A172 (cell line): ENCODE measurements at places on chromosomes 2 and 18.

DNA sequence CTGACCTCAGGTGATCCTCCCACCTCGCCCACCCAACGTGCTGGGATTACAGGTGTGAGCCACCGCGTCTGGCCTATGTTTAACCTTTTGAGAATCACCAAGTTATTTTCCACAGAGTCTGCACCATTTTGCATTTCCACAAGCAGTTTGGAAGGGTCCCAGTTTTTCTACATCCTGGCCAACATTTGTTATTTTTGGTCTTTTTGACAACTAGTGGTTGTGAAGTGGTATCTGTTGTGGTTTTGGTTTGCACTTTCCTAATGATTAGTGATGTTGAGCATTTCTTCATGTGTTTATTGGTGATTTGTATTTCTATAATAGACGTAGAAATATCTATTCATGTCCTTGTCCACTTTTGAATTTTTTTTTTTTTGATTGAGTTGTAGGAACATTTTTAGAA, 67.9 kb downstream of the BIRC6 start:
- no peak for DNase-seq

GRCh38 chr2:191474464-191474863, 203.5 kb upstream of the NABP1 start:
- no peak for DNase-seq

DNA sequence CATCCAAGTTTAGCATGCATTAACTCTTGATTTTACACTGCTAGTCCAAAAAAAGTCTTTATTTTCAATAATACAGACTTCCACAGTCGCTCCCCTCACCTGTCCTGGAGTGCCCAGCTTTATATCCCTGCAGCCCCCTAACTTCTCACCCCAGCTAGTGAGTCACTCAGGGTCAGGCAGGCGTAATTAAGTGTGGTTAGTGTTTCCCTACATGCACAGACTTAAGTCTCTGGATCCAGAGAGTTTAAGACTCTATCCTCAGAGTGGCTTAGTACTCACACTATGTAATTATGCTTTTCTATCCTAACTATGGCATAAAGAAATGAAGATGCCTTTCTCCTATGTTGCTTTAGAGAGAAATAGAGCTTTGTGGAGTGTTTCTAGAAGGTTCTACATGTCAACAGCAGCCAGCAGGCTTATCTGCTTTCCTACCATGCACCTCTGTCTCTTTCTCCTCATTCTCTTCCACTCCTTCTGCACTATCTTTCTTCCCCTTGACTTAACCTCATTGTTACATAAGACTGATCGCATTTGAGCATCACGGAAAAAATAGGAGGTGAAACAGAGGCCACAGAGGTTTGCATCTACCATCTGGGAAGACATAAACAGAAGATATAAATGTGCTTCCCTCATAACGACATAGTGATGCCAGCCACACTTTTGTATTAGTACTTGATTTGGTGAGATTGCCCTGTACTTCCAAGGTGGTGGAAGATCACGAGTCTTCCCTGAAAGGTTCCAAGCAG, 34.4 kb upstream of the PMAIP1 start:
- DNase-seq: no peak

- no peak for DNase-seq
Observed at GRCh38 chr2:203787979-203788378, 79.6 kb upstream of the CTLA4 start.

- DNase-seq: peak; percentile 42
Observed at GRCh38 chr2:119888680-119889079, 124.2 kb upstream of the EPB41L5 start.

- peak; percentile 84 for DNase-seq
Observed at GRCh38 chr2:144801766-144802165, 281.8 kb upstream of the ZEB2 start.
